NCI-H1694 treated with DMSO at 0.1 percent for 48 hours (cell line): ENCODE measurements at places on chromosomes 11 and 22.

GRCh38 chr22:48515571-48516200 is 1312.0 kb downstream of the BRD1 start:
- DNase-seq: no peak

DNA sequence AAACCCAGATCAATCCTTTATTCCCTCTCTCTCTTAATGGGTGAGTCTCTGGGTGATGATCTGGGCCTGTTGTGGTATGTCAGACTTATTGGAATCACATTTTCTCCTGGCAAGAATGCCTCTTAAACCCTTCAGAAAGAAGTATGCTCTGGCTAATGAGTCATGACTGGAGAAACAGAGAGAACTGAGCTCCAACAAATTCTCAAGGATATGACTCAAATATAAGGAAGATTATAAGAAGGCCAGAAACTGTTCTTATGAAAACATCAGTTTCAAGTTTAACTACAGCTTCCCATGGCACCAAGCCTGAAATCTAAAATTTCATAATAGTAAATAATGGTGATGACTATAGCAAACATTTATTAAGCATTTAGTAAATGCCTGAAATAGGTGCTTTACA is 83.9 kb downstream of the OR5AK2 start:
- no peak for DNase-seq

DNA sequence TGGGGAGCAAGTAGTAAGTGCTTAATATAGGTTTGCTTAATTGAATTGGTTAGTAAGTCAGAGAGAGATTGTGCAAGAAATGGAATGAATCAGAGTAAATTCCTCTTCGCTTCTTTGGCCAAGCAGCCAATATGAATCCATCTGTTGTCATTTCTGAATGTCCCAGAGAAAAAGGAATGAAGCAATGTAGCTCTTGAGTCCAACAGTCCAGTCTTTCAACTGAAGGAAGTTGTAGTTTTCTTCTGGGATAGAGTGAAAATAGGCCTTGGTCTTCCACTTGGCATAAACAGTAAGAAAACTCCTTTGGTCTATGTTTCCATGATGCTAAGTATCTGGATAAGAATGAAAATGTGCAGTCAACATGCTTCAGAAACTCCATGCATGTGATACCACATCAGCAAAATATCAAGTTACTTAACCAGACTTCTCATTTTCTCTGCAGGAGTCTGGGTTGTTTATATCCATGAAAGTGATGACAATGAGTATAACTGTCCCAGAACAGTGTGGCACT is 1.8 kb upstream of the FIBIN start:
- no peak for DNase-seq

DNA sequence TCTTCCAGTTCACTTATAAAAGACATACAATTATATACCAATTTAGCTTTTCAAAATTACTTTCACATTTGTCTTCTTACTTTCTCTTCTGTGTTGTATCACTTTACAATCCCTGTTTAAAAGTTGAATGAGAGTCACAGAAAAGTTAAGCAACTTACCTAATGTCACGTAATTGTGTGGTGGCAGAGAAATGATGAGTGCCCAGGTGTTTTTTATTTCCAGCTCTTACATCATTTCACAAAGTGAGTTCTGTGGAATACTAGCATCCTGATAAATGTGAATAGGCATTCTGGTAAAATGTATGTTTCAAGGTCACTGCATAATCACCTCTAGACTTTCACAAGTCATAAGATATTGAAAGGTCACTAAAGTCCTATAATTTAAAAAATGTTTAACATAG is 133.0 kb upstream of the FIBIN start:
- no peak for DNase-seq

DNA sequence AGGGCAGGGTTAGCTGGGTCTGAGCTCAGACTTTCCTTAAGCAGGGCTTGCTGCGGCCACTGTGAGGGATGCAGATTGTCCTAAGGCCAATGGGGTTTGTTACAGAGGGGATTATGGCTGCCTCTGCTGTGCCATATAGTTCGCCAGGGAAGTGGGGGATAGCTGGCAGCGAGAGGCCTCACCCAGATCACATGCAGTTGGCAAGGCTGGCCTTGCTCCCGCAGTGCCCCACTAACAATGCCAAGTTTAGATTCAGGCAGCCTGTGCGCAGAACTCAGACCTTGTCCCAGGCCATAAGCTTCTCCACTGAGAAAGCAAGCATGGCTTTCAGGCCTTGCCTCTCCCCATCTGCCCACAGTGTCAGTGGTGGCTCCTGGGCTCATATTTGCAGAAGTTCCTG is 4.7 kb upstream of the APOL2 start:
- no peak for DNase-seq

- no peak for DNase-seq
These were observed 4.1 kb upstream of the HBG2 start for GRCh38 chr11:5258543-5259262.

DNA sequence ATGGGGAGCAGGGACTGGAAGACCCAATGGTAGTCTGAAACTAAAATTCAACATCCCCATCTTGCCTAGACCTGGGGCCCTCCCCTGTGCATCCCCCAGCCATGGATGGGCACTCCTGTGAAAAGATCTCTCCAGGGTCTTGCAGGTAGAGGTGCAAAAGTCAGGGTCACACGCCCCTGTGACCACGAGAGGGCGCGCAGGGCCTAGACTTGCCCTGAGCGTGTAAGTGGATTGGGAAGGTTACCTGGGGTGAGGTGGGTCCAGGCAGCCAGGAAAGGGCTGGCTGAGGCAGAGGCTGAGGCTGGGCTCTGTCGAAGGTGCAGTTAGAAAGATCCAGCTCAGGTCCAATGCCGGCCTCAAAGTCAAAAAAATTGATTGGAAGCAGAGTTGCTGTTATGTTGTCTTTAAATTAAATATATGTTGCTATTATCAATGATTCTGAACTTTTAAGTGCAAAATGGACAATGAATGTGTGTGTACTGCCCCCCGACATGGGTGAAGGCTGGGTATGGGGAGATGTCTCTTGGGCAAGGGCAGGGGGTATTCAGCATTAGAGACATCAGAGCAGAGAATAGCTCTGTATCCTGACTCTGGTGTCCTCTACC is 4.8 kb upstream of the POU2F3 start:
- no peak for DNase-seq

- no peak for DNase-seq
These were observed 245.5 kb downstream of the BRD1 start for GRCh38 chr22:49582181-49582580.

GRCh38 chr11:38302564-38302963 is 1704.5 kb upstream of the RAG2 start:
- DNase-seq: no peak

GRCh38 chr11:33687733-33688479 is 12.7 kb downstream of the C11orf91 start:
- peak; percentile 78 for DNase-seq

GRCh38 chr22:45903355-45904135 is 73.4 kb downstream of the WNT7B start:
- no peak for DNase-seq

DNA sequence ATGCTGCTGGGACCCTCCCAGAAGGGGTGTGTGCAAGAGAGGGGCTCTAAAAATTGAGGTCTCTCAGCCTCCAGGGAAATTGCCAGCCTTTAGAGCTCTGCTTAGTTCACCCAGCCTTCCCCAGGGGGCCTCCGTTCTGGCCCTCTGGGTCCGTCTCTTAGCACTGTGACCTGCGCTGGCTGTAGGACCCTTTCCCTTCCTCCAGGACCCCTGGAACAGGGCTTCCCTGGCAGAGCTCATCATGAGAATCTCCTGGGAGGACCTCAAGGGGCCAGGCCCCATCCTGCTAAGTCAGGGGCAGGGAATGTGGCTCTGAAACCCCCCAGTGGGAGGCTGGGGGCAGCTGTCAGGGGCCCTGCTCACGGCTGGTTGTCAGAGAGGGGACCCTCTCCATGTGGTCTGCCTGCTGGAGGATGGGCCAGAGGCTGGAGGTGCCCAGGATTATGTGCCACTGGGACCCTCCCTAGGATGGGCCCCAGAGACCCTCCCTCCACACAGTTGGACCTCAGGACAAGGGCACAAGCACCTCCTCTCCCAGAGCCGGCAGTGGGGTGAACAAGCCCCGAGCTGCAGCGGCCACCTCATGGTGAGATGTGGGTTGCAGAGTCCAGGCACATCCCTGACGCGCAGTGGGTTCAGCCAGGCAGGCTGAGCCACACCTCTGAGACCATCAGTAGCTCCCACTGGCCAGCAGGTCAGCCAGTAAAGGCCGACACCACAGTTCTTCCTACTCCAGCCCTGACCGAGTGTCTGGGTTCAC is 27.1 kb upstream of the GAL start:
- no peak for DNase-seq

GRCh38 chr11:66918741-66919140 is 39.4 kb downstream of the PC start:
- no peak for DNase-seq

GRCh38 chr11:119320776-119321524 is 4.0 kb upstream of the MCAM start:
- no peak for DNase-seq

- peak; percentile 21 for DNase-seq
These were observed 40.4 kb upstream of the AKIP1 start for GRCh38 chr11:8870411-8871170.

DNA sequence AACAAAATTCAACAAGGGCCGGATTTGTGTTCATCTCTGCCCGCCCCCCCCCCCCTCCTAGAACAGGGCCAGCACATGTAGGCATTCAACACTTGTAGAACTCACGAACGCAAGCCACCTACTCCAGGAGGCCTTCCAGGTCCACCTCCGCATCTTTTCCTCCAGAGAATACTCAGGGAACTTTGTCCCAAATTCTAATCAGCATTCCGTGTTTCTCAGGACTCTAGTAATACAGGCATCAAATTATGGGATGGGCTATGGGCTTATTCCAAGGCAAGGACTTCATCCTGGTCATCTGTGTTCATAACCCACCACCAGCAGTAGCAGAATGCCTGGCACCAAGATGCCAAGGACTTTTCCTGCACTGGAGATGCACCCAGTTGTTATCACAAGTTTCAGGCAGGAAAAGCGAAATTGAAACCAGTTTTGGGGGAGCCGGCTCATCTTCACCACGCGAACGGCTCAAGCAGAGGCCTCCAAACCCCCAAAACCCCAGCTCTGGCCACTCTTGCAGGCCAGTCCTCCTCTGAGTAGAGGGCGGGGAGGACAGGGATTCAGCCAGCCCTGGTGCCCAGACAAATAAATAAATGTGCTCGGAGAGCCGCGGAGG is 462 bp downstream of the UBE2L6 start:
- no peak for DNase-seq

- no peak for DNase-seq
These were observed 12.7 kb upstream of the MSANTD2 start for GRCh38 chr11:124812876-124813275.

- no peak for DNase-seq
These were observed 98.2 kb upstream of the SLC6A5 start for GRCh38 chr11:20501252-20501651.

DNA sequence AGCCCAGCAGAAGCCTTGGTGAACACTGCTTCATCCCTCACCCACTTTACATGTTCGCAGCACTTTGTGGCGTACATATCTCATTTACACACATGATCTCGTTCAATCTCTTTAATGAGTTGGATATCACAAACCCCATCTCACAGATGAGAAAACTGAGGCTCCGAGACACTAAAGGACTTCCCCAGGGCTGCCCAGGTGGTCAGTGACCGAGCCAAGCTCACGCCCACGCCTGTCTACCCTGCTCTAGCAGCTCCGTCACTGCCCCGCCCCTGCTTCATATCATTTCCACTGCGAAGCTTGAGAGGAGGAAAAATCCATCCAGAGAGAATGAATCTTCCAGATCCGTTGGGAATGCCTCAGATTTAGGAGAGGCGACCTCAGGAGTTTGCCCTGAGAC is 11.8 kb upstream of the DSCAML1 start:
- DNase-seq: no peak

GRCh38 chr11:110977661-110978060 is 265.4 kb upstream of the ARHGAP20 start:
- DNase-seq: no peak
